ENCODE measurements at places on chromosomes 11 and 22.
A peak's percentile ranks its signal among the peaks of the same experiment; 100 is the strongest.

DNA sequence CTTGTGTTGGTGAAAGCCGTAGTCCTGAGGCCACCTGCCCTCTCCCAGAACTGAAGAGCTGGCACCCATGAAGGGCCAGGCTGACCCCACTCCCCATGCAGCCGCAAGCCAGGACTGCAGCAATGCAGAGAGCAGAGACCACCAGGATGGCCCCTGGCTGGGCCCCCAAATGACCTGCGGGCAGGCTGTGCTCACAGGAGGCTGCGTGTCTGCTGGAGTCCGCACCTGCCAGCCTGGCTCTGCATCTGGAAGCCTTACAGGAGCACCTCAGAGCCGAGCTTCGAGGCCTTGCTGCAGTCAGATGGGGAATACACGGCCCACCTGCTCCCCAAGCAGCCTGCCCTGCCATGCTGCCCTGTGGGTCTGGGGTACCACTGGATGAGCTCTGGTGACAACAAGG is 1336.8 kb downstream of the TBC1D22A start:
- DNase-seq: no peak

DNA sequence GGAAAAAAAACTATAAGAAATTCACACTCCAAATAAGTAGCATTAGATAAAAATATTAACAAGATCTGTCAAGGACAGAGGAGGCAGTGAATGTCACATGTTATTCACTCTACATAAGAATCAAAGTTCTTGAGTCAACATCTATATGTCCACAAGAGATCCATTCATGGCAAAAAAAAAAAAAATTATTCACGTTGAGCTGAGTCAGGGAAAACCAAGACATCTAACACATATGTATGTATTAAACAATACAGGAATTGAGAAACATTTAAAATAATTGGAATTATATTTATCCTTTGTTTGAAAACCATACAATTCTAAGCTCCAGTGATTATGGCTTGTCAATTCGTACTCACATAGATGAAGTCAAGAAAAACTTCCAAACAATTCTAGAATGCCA is 1.3 kb downstream of the OR56A5 start:
- DNase-seq: no peak

DNA sequence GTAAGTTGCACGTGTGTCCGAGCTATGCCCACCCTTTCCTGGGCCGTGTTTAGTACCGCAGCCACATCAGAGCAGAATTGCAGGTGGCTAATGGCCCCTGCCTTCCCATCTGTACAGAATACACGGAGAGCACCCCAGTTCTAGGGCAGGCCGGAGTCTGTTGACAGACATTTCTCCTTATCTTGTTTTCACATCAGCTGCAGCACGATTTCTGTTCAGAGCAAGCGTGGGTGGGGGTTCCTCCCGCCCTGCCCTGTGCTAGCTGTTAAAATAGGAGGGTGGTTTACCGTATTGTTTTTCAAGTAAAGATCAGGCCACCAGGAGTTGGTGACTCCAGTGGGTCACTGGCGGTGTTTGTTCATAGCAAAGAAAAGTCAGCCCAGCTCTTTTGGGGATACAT is 41.1 kb downstream of the UBASH3B start:
- peak; percentile 40 for DNase-seq

DNA sequence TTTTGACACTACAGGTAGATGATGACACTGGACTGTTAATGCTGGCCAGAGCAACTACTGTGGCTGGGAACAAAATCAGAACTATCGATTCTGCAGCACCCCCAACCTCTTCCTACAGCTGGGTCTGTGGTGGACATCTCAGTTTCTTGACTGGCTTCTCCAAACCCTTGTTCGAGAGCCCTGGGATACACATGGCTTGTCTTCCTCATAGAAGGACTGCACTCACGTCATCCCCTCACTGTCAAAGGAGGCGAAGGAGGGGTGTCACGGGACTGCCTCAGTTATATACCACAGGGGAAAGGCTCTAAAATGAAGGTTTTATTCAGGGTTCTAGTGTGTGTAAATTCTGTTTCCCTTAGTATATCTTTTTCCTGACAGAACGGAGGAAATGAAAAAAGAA is 44.9 kb downstream of the PITPNB start:
- no peak for DNase-seq

DNA sequence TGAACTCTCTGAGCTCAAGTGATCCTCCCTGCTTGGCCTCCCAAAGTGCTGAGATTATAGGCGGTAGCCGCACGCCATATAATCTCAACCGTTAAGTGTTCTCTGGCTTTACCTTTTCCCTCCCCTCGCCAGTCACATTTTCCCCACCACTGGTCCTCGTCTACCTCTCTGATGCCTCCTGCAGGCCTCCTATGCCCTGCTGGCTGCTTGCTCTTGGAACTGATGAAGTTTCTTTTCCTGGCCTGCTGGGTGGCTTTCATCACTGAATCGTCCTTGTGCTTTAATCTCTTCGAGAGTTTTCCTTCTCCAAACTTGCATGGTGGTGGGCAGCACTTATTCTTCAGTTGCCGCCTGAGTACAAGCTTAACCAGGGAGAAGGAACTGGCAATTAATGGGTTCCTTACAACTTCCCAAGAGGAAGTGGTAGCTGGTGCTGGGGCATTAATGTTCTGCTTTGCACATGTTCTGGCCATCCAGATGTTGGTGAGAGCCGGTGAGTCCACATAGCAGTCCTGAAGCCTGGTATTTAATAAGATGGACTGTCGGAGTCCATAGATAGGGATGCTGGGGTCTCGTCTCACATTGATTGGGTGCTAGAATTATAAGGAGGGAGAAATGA is 1.3 kb downstream of the C22orf31 start:
- no peak for DNase-seq

- DNase-seq: no peak
Observed at GRCh38 chr11:119028346-119029068, 2.2 kb downstream of the SLC37A4 start.

DNA sequence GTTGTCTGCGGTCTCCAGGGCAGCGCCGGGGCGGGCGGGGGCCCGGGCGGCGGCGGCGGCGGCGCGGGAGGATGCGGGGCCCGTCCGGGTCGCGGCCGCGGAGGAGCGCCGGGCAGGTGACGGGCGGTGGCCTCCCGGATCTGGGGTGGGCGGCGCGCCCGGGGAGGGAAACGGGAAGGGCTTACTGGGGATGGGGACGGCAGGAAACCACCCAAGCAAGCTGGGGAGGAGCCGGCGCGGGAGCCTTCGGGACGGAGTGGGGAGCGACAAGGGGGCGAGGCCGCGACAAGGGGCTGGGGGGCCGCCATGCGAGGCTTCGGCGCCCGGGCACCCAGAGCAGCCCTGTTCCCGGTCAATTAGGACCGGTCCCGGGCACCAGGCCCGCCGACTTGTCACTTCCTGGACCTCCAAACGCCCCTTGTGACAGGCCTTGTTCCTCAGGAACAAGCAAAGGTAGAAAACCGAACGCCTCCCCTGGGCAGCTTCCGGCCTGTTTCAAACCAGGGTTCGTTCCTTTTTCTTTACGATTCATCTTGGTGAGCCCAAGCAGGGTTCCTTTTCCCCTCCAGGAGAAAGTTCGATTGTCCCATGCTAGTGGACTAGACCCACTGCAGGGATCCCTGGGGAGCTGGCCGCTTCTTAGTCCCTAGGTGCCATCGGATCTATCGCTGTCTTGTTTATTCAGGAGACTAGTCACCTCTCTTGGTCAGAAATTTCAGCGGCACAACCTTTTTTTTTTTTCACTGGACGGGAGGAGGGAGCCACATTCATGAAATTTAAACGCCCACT is 492 bp downstream of the JHY start:
- DNase-seq: peak; percentile 46

DNA sequence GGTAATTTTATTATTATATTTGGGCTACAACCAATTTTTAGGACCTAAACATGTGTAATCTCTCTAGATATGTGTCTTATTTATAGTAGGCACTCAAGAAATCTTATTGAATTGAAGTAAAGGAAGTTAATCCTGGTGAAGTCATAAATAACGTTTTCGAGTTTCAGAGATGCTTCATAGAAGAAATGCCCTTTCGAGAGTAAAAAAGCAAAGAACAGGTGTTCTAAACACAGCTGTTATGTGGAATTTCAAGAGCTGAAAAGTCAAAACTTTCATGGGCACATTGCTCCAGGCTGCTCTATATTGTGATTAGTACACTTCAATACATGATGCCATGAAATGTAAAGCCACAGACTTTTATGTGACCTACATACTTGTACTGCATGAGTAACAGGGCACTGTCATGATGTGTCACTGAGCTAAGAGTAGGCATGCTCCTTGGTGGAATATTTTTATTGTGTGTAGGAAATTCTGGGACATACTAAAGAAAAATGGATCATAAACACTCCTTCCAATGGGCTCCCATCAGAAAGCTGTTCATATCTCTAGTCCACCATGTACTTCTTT is 7.2 kb upstream of the ELMOD1 start:
- DNase-seq: no peak

DNA sequence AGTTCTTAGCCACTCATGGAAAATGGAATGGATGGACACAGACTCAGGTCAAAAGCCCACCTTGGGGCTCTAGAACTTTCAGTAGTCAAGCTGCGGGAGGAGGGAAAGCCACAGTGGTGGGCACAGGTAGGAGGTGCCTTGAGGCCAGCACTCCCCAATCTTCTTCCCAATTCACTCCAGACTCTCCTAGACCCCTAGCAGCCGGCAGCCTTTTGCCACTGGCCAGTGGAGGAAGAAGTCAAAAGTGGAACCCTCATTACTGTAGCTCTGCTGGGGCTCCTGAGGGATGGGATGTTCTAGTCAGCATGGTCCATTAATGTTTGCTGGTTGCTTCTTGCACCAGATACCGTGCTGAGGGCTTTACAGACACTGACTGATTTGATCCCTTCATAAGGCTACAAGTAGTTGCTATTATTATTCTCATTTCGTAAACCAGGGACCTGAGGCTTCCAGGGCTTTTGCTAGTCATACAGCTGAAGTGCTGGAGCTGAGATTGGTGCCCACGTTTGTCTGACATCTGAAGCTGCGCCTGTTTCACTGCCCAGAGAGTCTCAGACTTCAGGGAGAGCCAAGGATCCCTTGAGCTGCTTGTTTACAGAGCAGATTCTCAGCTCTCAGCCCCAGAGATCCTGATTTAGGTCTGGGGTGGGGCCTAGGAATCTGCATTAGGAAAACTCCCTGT is 1.1 kb downstream of the UCP3 start:
- DNase-seq: no peak

DNA sequence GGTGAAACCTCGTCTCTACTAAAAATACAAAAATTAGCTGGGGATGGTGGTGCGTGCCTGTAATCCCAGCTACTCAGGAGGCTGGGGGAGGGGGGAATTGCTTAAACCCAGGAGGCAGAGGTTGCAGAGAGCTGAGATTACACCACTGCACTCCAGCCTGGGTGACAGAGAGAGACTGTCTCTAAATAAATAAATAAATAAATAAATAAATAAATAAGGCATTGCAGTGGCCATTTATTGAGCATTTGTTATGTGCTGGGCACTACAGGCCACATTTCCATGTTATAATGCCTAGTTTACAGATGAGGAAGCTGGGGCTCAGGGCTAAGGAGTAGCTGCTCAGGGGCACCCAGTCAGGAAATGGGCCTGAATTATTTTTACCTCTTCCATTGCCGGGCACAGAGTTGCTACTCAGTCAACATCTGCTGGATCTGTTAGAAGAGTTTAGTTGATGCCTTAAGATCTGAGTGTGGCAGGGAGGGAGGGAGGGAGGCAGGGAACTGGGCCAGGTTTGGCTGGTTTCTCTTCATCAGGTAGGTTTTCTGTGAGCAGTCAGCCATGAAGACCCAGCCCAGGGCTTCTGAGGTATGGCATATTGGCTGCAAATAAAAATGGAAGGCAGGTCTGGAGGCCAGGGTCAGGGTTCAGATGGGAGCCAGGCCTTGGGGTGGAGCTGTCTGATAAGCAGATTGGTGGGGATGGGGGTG is 5.6 kb downstream of the PVALB start:
- DNase-seq: no peak

DNA sequence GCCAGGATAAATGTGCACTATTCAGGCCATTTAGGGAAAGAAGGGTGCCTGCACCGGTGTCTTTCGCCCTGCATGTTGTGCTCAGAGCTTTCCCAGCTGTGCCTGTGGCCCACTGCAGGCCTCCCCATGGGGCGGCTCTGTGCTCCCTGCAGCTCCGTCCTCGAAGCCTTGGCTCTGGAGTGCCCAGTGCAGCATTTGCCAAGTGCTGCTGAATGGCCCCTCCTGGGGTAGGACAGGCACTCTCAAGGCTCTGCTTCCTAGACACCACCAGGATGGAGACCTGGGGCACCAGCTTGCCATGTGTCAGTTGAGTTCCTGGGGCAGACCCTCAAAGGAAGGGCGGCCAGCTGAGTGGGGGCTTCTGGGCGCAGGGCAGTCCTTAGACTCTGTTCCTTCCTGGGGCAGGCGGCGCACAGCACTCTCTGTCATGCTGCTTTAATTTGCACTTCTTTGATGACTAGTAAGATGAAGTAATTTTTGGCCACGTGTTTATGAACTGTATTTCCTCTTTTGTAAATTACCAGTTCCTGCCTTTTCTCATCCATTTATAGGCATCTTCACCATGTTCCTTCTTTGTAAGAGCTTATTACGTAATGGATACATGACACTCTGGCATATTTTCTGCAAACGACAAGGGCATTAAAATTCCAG is 32.1 kb upstream of the GNB1L start:
- peak; percentile 82 for DNase-seq

DNA sequence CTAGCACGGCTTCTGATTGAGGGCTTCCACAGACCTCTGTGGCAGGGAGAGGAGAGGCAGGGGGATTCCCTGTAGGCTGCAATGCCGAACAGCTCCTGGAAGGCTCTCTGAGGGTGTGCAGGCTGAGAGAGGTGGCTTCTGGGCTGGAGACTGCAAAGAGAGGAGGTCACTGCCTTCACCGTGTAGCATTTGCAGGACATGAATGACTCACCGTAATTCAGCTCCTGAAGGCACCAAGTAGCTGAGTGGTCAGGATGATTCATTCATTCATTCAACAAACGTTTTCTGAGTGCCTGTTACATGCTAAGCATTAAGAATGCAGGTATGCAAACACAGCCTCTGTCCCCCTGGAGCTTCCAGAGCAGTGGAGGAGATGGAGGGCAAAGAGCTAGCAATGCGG is 18.0 kb upstream of the EIF3D start:
- DNase-seq: peak; percentile 56

DNA sequence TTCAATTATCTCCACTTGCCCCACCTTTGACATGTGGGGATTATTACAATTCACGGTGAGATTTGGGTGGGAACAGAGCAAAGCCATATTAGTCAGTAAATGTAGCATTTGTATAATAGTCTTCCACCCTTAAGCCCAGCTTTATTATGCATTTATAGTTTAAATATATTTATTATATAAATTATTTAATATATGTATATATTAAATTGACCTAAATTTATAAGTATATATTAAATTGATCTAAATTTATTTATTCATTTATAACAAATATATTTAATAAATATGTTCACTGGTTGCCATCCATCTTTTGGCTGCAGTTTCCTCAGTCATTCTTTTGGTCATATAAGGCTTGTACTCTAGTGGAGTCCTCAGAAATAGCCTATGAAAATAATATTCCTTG is 23.6 kb upstream of the CHORDC1 start:
- no peak for DNase-seq
